ENCODE measurements at places on chromosomes 2 and 18.

- DNase-seq = no peak
These were observed 107.8 kb upstream of the ST3GAL5 start for GRCh38 chr2:85996591-85996990.

DNA sequence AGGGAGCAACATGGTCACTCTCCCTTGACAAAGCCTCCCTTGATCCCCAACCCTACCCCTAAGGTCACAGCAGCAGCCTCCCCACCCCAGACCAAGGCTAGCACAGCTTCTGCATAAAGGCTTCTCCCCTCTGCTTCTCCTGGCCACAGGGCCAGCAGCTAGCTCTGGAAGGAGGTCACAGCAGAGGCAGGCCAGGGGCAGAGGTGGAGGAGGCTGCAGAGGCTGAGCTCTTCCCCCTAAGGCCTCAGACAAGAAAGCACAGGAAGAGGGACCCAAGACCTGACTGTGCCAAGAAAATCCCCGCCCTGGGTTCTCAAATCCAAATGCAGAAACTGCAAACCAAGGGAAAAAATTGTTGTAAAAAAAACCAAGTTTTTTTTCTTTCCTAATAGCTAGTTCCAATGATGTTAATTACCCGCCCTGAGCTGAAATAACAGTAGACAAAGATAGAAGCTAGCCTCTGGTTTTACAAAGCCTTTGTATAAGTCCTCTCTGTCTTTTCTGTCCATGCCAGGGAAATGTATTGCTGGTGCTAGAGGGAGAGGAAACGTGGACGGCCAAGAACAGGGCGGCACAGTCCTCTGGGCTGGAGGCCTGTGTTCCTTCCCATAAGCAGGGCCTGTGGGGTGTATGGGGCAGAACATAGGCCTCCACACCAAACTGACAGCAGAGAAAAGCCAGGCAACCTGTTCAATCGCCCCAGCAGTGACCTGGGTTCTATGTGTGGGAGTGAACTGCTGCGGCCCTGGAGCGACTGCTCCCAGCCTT, 79.5 kb downstream of the POLR1A start:
- no peak for DNase-seq

- no peak for DNase-seq
These were observed 32.6 kb downstream of the MRPL33 start for GRCh38 chr2:27804146-27804545.

GRCh38 chr2:232888839-232889529, 18.9 kb downstream of the SNORC start:
- peak; percentile 13 for DNase-seq

DNA sequence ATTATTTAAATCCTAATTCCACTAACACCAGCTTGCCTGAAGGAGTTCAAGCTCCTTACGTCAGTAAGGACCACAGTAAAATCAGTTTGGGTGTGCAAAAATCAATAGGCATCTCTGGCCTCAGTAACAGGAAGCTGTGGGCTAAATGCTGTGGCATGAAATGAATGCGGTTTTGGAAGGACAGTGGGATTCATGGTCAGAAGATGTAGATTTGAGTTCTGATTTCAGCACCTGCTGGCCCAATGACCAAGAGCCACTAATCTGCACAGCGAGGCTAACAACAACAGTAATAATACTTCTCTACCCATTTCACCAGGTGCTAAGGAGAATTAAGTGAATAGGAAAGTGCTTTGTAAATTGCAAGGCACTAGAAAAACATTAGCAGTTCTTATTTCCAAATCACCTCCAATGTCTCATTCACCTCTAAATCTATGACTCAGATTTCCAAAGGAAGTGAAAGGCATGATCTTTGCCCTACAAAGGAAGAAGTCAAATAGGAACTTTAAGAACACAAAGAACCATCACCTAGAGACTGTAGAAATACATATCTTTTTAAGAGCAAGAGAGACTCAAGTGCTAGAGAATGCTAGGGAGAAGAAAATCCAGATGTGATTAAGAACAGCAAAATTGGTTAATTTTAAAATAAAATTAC, 172.6 kb downstream of the ANKRD44 start:
- no peak for DNase-seq

DNA sequence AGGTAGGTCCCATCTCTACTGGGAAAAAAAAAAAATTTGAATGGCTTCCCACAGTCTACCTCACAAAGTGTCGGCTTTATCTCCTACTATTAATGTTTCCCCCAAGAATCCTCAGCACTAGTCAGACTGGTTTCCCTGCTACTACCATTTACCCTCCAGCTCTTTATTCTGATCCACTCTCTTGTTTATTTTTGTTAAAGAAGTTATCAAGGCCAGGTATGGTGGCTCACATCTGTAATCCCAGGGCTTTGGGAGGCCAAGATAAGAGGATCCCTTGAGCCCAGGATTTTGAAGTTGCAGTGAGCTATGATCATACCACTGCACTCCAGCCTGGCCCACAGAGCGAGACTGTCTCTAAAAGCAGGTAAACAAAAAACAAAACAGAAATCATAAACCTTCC, 1275.3 kb downstream of the LRP1B start:
- DNase-seq = no peak

DNA sequence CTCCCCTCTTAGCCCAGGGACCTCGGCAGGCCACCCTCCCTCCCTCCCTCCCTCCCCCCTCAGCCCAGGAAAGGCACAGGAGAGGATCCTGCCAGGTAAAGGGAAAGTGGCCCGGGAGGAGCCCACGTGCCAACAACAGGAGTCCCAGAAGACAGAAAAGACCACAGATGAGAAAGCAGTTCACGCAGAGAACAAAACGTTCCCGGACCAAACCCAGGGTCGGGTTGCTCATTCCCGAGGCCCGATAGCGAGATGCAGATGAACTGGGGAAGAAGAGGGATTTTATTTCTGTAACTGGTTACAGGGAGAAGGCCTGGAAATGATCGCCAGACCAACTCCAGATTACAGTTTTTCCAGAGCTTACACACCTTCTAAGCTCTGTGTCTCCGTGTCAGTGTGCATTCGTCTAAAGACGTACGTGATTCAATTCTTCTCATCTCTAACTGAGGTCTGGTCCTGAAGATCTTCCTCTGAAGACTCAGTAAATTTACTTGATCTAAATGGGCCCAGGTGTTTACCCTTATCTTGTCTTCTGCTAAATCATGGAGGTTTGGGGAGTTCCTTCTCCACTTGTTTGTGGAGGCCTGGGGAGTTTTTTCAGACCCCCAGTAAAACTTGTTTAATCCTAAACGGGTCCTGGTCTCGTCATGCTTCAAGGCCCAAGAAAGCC, 807 bp upstream of the NEU4 start:
- peak; percentile 28 for DNase-seq

GRCh38 chr2:71742953-71743601, 289.7 kb downstream of the DYSF start:
- DNase-seq = peak; percentile 57

GRCh38 chr2:149400997-149401396, 70.6 kb downstream of the LYPD6 start:
- no peak for DNase-seq

- no peak for DNase-seq
These were observed 249.3 kb upstream of the APCDD1 start for GRCh38 chr18:10205151-10205550.

GRCh38 chr2:78132391-78133370, 610.5 kb upstream of the LRRTM4 start:
- no peak for DNase-seq

- DNase-seq = no peak
These were observed 50.3 kb upstream of the B3GNT2 start for GRCh38 chr2:62145478-62146100.

GRCh38 chr18:55515214-55515613, 72.8 kb downstream of the TCF4 start:
- DNase-seq = no peak

DNA sequence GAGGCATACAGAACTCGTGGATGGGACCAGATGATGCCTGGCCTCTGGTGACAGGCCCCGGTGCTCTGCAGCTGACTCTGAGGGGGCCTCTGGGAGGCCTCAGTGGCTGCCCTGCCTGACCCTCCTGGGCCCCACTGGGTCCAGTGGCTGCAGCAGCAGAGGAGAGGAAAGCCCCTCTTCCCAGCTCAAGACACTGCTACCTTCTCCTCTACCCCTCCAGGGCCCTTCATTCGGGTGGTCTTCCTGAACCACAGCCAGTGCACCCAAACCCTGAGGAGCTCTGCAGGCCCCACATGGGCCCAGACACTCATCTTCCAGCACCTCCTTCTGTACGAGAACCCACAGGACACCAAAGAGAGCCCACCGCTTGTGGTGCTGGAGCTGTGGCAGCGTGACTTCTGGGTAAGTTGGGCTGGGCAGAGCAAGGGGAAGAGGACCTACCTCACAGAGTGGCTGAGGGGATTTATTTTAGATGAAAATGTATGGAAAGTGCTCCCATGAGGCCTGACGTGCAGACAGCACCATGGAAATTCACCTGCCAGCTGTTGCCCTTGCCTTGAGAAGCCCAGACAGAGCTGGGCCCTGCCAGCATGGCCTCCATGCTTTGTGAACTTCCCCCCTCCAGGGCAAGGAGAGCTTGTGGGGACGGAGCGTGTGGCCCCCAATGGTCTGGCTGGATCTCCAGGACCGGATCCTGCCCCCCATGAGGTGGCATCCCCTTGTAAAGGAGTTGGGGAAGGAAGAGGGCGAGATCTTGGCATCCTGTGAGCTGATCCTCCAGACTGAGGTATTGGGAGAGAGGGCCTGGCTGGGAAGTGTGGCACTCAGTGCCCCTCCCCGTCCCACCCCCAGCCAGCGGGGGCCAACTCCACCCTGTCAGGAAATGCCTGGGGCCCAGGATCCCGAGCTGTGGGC, 46.3 kb downstream of the LMAN2L start:
- no peak for DNase-seq

- no peak for DNase-seq
These were observed 4.3 kb downstream of the DLX1 start for GRCh38 chr2:172089633-172090032.

DNA sequence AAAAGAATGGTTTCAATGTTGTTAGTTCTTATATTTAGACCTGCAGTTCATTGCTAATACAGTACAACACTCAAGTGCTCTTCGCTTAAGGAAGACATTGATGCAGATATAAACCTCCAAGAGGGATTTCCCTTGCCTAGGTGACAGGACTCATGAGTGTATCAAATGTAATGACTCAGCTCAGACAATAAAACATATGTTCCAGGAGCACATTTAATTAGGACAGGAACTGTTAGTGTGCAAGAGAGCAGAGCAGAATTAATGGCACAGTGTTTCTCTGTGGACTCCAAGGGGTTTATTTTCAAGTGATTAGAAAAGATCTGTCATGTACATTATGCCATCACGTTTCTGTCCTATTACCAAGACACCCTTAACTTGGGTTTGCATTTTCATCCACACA, 375.0 kb downstream of the LRRTM4 start:
- DNase-seq = no peak

GRCh38 chr18:70961939-70962338, 673.1 kb downstream of the SOCS6 start:
- no peak for DNase-seq

- DNase-seq = no peak
These were observed 1930.8 kb downstream of the SUCLG1 start for GRCh38 chr2:82528288-82528687.

DNA sequence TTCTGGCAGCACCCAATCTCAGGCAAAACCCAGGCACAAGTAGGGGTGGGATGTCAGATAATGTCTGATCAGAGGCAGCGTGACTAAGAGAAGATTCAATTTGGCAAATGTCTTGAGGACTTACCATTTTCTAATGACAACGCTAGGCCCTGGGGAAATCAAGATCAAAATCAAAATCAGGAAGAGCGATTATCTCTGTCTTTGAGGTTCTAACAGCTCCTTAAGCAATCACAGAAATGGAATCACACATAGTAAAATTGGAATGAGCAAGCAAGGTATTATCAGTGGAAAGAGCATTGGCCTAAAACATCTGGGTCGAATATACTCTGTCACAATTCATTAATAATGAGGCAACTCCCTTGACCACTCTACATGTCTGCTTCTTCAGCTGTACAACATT, 8.6 kb upstream of the SERPINB2 start:
- no peak for DNase-seq

DNA sequence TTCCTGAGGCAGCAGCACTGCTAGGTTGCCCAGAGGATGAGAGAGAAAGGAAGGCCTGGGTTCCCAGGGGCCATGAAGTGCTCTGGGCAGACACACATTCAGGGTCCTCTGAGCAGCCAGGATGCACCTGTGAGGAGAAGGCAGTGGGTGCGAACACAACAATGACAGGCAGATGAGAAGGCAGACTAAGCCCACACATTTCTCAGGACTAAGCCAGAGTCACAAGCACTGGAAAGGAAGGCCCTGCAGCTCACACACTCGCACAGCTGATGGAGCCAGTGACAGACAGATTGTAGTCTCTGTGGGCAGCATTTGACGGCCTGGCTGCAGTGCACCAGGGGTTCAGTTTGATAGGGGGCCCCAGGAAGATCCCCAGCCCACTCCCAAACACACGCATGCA, 61.8 kb downstream of the ARHGEF4 start:
- no peak for DNase-seq

DNA sequence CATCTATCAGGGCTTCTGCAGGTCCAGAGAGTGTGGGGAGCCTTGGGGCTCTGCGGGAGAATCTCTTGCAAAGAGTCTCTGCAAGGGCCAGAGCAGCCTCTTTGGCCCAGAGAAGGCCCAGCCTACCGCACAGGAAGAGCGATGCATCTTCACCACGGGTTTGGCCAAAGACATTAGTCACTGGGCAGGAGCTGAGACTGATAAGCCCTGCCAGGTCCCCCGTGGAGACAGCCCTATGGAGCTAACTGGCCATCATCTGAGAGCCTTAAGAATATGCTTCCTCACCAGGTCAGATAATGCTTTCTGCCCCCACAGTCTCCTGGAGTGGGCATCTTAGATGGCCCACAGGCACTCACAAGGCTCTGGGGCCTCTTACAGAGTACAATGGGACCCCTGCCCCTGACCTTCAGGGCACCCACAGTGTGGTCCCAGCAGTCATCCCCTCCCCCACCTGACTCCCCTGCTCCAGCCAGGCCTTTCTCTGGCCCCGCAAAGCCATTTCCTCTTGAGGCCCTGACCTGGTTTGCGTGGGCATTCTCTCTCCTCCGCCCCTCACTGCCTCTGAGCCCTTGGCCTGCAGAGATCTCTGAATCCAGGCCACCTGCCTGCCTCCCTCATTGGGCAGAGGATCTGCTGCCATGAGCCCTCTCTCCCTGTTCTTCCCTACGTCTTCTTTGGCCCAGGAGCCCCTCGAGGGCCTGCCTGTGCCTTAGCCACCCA, 31.9 kb upstream of the MAPRE3 start:
- no peak for DNase-seq

DNA sequence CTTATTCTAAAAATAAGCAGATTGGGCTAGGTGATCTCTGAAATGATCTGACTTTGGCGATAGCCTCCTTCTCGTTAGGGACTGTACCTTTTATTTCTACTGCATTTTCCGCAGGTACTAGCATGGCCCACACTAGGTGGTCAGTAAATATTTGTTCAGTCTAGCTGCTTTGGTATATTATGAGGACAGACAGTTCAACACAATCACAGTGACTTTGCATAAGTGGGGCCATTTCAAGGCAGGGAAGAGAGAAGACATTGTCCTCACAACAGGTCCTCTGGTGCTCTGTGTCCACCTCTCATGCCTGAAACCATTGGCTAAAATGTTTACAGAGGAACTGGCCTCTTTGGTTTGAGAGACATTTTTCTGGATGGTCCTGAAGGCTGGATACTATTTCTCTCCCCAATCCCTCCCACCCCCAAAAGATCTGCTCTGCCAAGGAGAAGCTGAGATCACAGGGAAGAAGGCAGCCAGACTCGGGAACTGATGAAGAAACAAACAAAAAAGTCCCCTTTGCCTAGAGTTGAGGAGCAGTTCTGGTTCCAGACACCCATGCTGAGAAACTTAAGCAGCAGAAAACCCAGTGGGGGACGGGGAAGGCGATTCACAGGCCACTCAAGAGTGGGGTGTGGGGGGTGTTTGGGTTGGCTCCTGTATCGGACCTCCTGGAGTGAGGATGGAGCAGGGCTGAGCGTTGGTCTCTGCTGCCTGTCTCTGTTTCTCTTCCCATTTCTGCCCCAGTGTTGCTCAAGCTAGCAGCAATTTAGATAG, 2.9 kb upstream of the TNP1 start:
- DNase-seq = no peak
